ENCODE measurements at places on chromosomes 2 and 18.

- no peak for DNase-seq
Measured at GRCh38 chr2:24513281-24514071, 22.4 kb downstream of the NCOA1 start.

DNA sequence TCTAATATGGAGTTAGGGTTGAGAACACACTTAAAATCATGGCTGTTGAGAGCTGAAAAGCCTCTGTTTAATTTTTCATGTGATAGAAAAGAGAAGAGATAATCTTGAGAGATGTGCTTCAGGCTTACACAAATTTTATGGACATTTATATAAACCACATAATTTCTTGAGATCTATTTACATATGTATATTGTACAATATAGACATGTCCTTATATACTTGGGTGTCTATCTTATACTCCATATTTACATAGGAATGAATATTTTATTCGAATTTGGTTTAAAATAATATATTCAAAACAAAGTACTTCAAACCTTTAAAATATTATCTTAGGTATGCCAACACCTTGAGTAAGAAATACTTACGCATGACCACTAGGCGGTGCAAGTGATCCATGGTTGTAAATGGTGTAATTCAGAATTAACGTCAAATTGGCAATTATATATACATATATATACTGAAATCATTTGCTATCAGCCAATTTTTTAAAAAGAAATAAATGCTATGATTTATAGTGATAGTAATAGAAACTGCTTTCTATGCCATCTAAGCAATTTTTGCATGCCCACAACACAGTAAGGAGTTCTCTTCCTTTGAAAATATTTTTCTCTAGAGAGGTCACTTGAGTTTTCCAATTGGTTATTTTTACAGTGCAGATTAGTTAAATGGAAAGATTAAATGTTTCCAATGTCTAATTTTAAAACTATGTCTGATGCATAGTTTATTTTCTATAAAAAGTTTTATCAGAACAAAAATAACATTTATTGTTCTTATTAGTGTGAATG is 37.6 kb upstream of the SPAG16 start:
- no peak for DNase-seq

DNA sequence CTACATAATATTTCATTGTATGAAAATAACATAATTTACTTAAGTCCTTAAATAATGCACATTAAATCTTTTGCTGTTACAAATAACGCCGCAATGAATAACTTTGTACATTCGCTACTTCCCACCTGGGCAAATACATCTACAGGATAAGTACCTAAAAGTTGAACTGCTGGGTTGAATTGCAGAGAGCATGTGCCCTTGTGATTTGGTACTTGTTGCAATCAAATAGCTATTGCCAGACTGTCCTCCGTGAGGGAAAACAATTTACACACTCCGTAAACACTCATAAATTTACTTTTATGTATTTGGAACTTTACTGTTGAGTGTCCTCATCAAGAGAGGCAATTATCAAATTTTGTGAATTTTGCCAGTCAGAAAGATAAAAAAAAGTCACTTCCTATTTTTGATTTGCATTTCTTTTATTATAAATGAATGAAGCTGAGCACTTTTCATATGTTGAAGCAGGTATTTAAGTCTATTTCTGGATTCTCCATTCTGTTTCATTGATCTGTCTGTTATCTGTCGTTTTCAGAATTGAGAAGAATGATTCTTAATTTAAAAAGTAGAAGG is 140.8 kb upstream of the SERTAD2 start:
- no peak for DNase-seq

GRCh38 chr2:175126661-175127060 is 41.3 kb downstream of the ATF2 start:
- DNase-seq: no peak

- DNase-seq: no peak
Measured at GRCh38 chr2:135703300-135703699, 38.4 kb upstream of the UBXN4 start.

GRCh38 chr2:71690876-71691475 is 237.6 kb downstream of the DYSF start:
- DNase-seq: no peak
